ENCODE measurements at places on chromosomes 5 and 9.
A peak's percentile ranks its signal among the peaks of the same experiment; 100 is the strongest.

- no peak for DNase-seq
- no peaks in the 10 kb centered on the region for H3K36me3 ChIP-seq
- H3K27me3 ChIP-seq = no peaks in the 10 kb centered on the region
- no peaks in the 10 kb centered on the region for H3K4me1 ChIP-seq
Observed at GRCh38 chr5:131258733-131259132, 5.1 kb upstream of the CDC42SE2 start.

DNA sequence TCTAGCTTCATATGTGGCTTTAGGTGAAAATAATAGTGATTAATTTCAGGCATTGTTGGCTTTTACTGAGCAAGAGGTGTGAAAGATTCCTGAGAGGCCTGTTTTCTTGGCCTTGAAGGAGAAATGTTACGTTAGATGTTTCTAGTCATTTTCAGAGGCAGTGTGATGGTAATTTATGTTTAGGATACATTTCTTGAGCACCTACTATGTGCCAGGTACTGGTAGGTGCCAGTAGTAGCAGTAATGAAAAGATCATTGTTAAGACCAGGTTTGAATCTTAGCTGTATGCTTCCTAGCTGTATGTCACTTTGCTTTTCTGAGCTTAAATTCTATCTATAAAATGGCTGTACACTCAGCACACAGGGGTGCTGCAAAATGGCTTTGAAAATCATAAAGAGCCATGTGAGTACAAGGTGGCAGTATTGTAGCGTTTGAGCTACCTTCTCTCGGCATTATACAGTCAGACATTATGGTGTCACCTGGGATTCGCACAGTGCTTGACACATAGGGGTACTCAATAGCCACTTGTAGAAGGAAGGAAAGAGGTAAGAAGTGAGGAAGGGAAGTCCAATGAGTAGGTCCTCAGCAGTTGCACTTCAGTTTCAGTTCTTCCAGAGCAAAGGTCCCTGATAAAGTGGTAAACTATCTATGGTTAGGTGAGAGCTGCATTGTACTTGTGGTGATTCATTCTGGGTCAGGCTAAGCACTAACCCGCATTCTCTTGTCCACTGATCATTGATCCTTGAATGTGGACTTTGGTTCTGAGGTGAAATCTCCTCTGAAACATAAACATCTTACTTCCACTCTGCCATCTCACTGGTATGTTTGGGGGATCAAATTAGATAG lies 166.5 kb upstream of the NR3C1 start:
- no peak overlapping the region for H3K4me3 ChIP-seq
- no peak for DNase-seq
- no peaks in the 10 kb centered on the region for H3K27me3 ChIP-seq
- no peaks in the 10 kb centered on the region for H3K4me1 ChIP-seq
- H3K27ac ChIP-seq = no peak overlapping the region

GRCh38 chr5:108720391-108720790 lies 27.3 kb upstream of the FER start:
- no peaks in the 10 kb centered on the region for H3K27me3 ChIP-seq
- H3K36me3 ChIP-seq = no peaks in the 10 kb centered on the region
- no peak for DNase-seq
- H3K27ac ChIP-seq = no peak overlapping the region
- no peak overlapping the region for H3K4me3 ChIP-seq
- no peaks in the 10 kb centered on the region for H3K4me1 ChIP-seq

DNA sequence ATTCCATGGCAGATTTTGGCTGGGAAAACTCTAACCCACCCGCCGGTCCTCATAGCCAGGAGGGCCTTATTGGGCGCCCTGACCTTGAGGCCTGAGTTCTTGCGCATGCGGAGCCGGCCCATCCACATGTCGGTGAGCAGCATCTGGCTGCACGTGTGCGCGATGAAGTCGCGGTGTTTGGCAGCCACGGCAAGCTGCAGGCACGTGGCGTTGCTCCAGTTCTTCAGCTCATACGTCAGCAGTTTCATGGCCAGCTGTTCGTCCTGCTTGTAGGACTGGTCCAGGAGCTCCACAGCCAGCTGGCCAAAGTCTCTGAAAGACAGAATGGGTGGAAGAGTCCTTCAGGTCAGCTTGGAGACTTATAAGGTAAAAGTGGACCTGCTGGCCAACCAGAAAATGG lies 204.3 kb upstream of the KLF9 start:
- DNase-seq = no peak
- H3K27me3 ChIP-seq = no peaks in the 10 kb centered on the region
- H3K4me3 ChIP-seq = no peak overlapping the region
- no peak overlapping the region for H3K27ac ChIP-seq
- peaks cover 3% of the 10 kb centered on the region for H3K36me3 ChIP-seq

GRCh38 chr5:147509041-147509709 lies 693 bp downstream of the DPYSL3 start:
- H3K36me3 ChIP-seq = no peaks in the 10 kb centered on the region
- peak overlapping the region; percentile 68 for H3K27ac ChIP-seq
- H3K4me3 ChIP-seq = peak overlapping the region; percentile 70
- DNase-seq = no peak

DNA sequence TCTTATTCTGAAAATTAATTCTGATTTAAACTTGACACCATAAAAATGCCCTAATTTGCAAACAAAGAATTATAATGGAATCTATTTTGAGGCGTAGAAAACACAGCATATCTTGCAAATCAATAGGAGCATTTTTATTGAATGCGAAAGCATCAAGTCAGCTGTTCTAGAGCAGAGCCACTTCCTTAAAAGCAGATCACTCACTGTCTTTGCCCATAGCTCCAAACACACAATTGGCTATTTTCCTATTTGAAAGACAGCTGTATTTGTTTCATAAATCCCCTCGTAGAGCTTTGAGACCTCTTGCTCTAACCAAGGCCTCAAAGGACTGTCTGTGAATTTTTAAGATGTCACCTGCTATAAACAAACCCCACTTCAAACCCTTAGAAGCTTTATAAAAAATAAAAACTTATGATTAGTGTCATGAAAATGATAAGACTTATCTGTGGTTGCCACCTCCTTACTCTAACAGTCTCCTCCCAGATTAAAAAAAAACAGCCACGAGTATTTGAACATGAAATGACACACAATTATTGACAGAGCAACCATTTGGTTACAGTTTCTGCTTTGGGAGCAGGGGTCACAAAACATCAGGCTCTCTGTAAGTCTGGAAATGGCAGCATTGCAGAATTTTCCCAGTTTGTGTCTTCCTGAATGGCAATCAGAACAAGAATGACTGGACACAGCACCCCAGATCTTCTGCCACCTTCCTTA lies 75.6 kb upstream of the RASEF start:
- no peak for DNase-seq
- no peaks in the 10 kb centered on the region for H3K27me3 ChIP-seq
- H3K4me3 ChIP-seq = no peak overlapping the region
- no peaks in the 10 kb centered on the region for H3K36me3 ChIP-seq
- no peak overlapping the region for H3K27ac ChIP-seq

- no peak for DNase-seq
- H3K36me3 ChIP-seq = no peaks in the 10 kb centered on the region
- H3K4me1 ChIP-seq = no peaks in the 10 kb centered on the region
- no peak overlapping the region for H3K27ac ChIP-seq
Observed at GRCh38 chr5:107831612-107832395, 161.1 kb upstream of the EFNA5 start.

GRCh38 chr9:112249277-112249676 lies 74.2 kb upstream of the SUSD1 start:
- no peak for DNase-seq
- no peak overlapping the region for H3K27ac ChIP-seq
- H3K36me3 ChIP-seq = no peaks in the 10 kb centered on the region
- no peaks in the 10 kb centered on the region for H3K4me1 ChIP-seq
- no peak overlapping the region for H3K4me3 ChIP-seq

GRCh38 chr9:119793218-119793617 lies 424.0 kb upstream of the BRINP1 start:
- H3K4me3 ChIP-seq = no peak overlapping the region
- no peaks in the 10 kb centered on the region for H3K27me3 ChIP-seq
- H3K27ac ChIP-seq = no peak overlapping the region
- no peaks in the 10 kb centered on the region for H3K36me3 ChIP-seq
- DNase-seq = no peak
- peaks cover 4% of the 10 kb centered on the region for H3K4me1 ChIP-seq

DNA sequence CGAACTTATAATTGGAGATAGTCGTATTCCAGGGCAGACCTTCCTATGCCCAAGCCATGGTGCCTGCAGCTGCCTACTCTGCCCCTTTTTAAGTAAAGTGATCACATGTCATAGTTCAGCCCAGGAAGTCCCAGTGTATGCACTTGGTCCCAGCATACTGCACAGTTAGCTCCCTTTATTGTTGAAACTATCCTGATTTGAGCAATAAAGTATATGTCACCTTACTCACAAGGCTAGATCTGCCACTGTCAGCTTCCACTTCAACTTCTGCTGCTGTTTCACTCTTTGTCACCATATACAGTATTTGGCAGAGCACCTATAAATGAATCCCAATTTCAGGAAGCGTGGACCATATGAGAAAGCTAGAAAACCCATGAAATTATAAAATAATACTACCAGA lies 103.8 kb upstream of the PTGER4 start:
- no peaks in the 10 kb centered on the region for H3K27me3 ChIP-seq
- no peaks in the 10 kb centered on the region for H3K36me3 ChIP-seq
- H3K4me3 ChIP-seq = no peak overlapping the region

DNA sequence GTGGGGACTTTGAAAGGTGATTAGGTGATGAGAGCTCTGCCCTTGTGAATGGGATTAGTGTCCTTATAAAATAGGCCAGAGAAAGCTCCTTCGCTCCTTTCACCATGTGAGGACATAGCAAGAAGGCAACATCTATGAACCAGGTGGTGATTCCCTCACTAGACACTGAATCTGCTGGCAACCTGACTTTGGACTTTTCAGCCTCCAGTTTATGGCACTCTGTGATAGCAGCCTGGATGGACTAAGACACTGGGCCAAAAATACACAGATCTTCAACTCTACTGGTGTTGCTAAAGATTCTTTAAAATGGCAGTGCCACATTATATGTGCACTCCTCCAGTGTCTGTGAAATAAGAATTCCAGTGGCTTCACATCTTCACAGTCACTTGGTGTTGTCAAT lies 41.2 kb upstream of the COL15A1 start:
- H3K27ac ChIP-seq = no peak overlapping the region
- H3K4me1 ChIP-seq = no peaks in the 10 kb centered on the region
- no peak overlapping the region for H3K4me3 ChIP-seq
- no peaks in the 10 kb centered on the region for H3K27me3 ChIP-seq

- H3K27ac ChIP-seq = no peak overlapping the region
- H3K4me1 ChIP-seq = no peaks in the 10 kb centered on the region
- H3K36me3 ChIP-seq = no peaks in the 10 kb centered on the region
- no peak for DNase-seq
- no peaks in the 10 kb centered on the region for H3K27me3 ChIP-seq
- H3K4me3 ChIP-seq = no peak overlapping the region
Observed at GRCh38 chr9:17003576-17004240, 131.1 kb upstream of the CNTLN start.

DNA sequence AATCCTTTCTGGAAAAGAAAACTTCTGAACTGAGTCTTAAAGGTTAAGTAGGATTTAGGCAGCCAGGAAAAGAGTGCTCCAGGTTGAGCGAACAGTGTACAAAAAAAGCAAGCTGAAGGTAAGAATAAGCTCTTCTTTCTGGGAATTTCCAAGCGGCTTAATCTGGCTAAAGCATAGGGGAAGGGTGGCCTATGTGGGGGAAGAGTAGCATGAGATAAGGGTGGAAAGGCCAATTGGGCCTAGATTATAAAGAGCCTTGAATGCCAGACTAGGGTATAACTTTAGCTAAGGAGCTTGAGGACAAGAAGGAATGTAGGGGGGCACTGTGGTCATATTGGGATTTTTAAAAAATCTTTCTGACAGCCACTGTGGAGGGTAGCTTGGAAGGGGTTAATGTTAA lies 37.3 kb upstream of the NR5A1 start:
- H3K36me3 ChIP-seq = peaks cover 16% of the 10 kb centered on the region
- no peak for DNase-seq
- H3K4me3 ChIP-seq = no peak overlapping the region
- H3K27ac ChIP-seq = no peak overlapping the region
- H3K27me3 ChIP-seq = no peaks in the 10 kb centered on the region

DNA sequence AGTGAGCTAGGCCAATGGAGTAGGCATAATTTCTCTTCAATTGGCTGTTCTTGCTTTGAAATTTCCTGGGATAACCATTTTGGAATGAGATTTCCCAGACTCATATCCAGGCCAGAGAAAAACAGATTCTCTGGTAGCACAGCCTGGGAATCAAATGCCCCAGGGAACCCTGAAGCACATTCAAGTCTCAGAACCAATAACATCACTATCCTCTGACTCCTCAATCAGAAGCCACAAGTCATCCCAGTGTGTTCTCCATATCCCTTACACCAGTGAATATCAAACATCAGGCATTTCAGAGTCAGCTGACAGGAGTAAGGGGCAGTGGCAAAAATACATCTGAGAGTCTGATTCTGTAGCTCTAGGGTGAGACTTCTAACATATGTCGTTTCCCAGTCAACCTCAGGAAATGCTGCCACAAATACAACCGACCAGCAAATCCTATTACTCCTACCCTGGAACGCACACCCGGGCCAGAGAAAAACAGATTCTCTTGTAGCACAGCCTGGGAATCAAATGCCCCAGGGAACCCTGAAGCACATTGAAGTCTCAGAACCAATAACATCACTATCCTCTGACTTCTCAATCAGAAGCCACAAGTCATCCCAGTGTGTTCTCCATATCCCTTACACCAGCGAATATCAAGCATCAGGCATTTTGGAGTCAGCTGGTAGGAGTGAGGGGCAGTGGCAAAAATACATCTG lies 537.7 kb upstream of the NMUR2 start:
- no peak overlapping the region for H3K4me3 ChIP-seq
- H3K27me3 ChIP-seq = no peaks in the 10 kb centered on the region
- H3K27ac ChIP-seq = no peak overlapping the region

DNA sequence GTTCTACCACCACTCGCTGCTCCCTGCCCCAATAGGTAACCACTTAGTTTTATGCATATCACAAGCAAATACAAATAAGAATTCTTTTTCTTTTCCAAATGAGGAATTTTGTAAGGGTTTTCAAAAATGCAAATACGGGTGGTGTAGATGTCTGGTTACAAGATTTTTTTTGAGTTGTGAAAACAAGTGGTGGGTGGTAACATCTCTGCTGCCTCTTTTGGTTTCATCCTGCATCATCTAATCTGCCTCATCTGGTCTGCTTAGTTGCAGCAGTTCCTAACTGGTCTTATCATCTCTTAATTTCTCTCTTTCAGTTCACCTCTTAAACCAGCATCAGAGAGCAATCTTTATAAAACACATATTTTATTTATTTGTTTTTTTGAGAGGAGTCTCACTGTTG lies 5.3 kb downstream of the NFX1 start:
- H3K27ac ChIP-seq = no peak overlapping the region
- H3K27me3 ChIP-seq = no peaks in the 10 kb centered on the region
- H3K4me1 ChIP-seq = no peaks in the 10 kb centered on the region
- DNase-seq = no peak
- peaks cover 35% of the 10 kb centered on the region for H3K36me3 ChIP-seq

GRCh38 chr5:5141625-5142525 lies 1.7 kb downstream of the ADAMTS16 start:
- no peaks in the 10 kb centered on the region for H3K36me3 ChIP-seq
- DNase-seq = no peak
- H3K27me3 ChIP-seq = peaks cover 20% of the 10 kb centered on the region

- no peak overlapping the region for H3K27ac ChIP-seq
- H3K27me3 ChIP-seq = no peaks in the 10 kb centered on the region
- no peak for DNase-seq
- no peak overlapping the region for H3K4me3 ChIP-seq
Observed at GRCh38 chr9:133779516-133780403, 41.6 kb upstream of the SARDH start.

- H3K4me3 ChIP-seq = no peak overlapping the region
- H3K27ac ChIP-seq = no peak overlapping the region
- no peaks in the 10 kb centered on the region for H3K36me3 ChIP-seq
- no peak for DNase-seq
Observed at GRCh38 chr5:23024470-23024869, 171.3 kb upstream of the CDH12 start.

Data from H1 (cell line).